ENCODE measurements at places on chromosomes 2 and 18.

GRCh38 chr2:74714691-74715080 lies 60.6 kb downstream of the SEMA4F start:
- no peak for DNase-seq

DNA sequence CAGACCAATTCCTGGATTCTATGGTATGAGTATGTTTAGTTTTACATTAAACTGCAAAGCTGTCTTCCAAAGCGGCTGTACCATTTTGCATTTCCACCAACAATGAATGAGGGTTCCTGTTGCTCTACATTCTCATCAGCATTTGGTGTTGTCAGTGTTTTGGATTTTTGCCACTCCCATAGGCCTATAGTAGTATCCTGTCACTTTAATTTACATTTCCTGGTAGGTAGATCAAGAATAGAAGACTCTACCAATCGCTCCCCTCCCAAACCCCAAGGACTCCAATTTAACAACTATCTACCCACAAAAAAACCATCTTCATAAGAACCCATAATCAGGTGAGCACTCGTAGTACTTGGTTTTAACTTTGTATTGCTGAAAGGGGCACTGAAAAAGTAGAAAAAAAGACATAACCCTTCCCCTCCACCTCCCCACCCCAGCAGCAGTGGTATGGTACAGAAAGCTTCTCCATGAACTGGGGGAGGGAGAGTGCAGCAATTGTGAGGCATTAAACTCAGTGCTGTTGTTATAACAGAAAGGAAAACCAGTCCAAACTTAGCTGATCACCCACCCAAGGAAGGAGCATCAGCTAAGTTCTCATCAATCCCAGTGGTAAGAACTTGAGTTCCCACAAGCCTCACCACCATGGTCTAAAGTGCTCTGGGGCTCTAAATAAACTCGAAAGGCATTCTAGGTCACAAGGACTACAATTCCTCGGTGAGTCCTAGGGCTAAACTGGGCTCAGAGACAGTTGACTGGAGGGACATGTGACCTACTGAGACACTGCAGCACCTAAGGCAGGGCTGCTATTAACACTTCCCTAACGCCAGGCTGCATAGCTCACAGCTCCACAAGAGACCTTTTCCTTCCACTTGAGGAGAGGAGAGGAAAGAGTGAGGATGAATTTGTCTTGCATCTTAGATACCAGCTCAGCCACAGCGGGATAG lies 35.5 kb upstream of the CYTIP start:
- DNase-seq = no peak

- no peak for DNase-seq
Measured at GRCh38 chr18:45825258-45826044, at the start of gene SIGLEC15. SIGLEC15 (plus strand) TSS chr18:45825675; CDS start chr18:45825729, 54 bp downstream.

GRCh38 chr2:155714983-155715382 lies 617.5 kb downstream of the NR4A2 start:
- no peak for DNase-seq

DNA sequence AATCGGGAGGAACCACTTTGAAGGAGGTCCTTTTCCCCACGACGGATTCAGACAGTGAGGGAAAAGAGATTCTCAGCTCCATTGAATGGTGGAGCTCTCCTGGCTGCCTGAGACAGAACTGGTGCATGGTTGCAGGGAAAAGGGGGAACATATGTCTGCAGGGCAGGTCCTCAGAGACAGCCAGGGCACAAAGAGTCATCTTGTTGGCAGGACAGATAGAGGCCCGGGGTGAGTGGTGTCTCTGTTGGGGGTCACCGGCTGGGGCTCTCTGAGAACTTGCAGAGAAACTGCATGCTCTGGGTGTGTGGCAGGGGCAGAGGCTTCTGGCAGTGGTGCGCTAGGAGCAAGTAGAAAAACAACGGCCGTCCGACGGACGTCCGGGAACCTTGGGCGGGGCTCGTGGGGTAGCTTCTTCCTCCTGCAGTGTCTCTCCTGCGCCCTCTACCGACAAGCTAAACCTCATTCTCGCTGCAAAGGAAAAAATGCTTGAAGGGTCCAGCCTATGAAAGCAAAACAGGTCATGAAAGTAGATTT lies 94.3 kb downstream of the CDCA7 start:
- peak; percentile 81 for DNase-seq

Measured in left cardiac atrium (tissue), 4 donors.